ENCODE measurements at places on chromosomes 4 and X.

GRCh38 chr4:41989994-41990364 lies 351 bp upstream of the SLC30A9 start:
- peak overlapping the region; percentile 30 for H3K27ac ChIP-seq
- H3K36me3 ChIP-seq = no peaks in the 10 kb centered on the region
- peak overlapping the region; percentile 90 for H3K4me3 ChIP-seq
- no peak for DNase-seq
- H3K27me3 ChIP-seq = no peaks in the 10 kb centered on the region

DNA sequence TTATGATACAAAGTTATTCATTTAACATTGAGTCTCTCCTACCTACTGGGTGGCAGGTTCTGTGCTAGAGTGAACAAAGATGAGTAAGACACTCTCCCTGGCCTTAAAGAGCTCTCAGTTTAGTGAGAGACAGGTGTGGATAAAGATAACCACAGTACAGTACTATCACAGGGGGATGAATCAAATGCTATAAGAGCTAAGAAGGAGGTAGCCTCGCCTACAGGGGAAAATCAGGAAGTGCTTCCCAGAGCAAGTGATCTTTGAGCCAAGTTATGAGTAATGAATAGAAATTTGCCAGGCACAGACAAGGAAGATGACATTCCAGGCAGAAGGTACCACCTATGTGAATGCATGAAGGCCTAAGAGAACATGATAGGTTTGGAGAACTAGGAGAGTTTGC lies 3.4 kb upstream of the IGBP1 start:
- H3K4me1 ChIP-seq = peaks cover 33% of the 10 kb centered on the region
- H3K27me3 ChIP-seq = no peaks in the 10 kb centered on the region
- H3K4me3 ChIP-seq = peak overlapping the region; percentile 10
- no peaks in the 10 kb centered on the region for H3K36me3 ChIP-seq

- no peaks in the 10 kb centered on the region for H3K27me3 ChIP-seq
- H3K36me3 ChIP-seq = no peaks in the 10 kb centered on the region
- no peak overlapping the region for H3K27ac ChIP-seq
- H3K4me3 ChIP-seq = no peak overlapping the region
These were observed 108.0 kb downstream of the TMEM131L start for GRCh38 chr4:153573881-153574802.

- H3K36me3 ChIP-seq = no peaks in the 10 kb centered on the region
- H3K4me3 ChIP-seq = peak overlapping the region; percentile 78
- H3K27ac ChIP-seq = peak overlapping the region; percentile 45
- no peaks in the 10 kb centered on the region for H3K27me3 ChIP-seq
- peak; percentile 16 for DNase-seq
These were observed 6.7 kb upstream of the WAS start for GRCh38 chrX:48676893-48677270.

DNA sequence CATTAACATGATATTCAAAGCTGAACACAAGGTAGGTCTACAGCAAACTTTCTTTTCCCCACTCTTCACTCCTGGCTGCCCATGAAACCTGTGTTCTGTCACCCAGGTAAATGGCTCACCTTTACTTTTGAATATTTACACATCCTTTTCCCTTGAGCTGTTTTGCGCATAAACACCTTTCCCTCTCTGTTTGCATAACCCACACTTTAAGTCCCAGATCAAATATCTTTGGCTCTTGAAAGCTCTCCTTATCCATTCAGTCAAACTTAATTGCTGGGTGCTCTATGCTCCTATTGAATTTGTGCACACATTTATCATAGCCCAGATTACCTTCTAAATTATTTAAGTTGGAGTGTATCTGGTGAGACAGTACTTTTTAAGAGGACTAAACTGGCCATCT lies 51.7 kb upstream of the ATP8A1 start:
- no peaks in the 10 kb centered on the region for H3K36me3 ChIP-seq
- no peak overlapping the region for H3K4me3 ChIP-seq
- peaks cover 18% of the 10 kb centered on the region for H3K4me1 ChIP-seq
- DNase-seq = no peak
- H3K27ac ChIP-seq = no peak overlapping the region

DNA sequence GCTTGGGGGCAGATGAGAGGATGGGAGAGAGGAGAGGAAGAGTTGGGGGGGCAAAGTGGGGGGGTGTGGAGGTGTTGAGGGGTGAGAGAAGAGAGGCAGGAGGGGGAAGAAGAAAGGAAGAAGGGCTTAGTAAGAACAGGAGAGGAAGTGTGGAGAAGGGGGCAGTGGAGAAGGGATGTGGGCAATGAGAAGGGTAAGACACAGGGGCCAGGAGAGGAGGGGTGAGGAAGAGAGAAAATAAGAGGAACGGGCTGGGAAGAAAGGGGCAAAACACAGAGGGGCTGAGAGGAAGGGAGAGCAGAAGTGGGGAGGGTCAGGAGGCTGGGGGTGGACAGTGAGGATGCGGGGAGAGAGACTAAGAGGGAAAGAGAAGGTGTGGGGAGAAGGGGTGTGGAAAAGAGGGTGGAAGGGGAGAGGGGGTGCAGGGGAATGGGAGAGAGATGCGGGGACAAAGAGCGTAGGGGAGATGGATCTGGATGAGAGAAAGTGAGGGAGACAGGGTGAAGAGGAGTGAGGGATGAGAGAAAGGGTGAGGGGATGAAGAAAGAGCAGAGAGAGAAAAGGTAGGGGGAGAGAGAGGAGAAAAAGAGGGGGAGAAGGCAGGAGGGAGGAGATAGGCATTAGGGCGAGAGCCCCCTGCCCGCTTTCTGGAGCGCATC lies 12.9 kb downstream of the SH3KBP1 start:
- no peak overlapping the region for H3K4me3 ChIP-seq
- no peaks in the 10 kb centered on the region for H3K4me1 ChIP-seq
- no peaks in the 10 kb centered on the region for H3K36me3 ChIP-seq
- no peak for DNase-seq

GRCh38 chrX:74421036-74421739 lies at the start of gene SLC16A2:
TSS of gene SLC16A2 (plus strand) at chrX:74421493. CDS start at chrX:74421638, 145 bp downstream.
- H3K4me1 ChIP-seq = 0 out of 2 replicates have a peak, but pooled peaks cover 3% of the 10 kb centered on the region
- peaks cover 7% of the 10 kb centered on the region for H3K27me3 ChIP-seq
- no peaks in the 10 kb centered on the region for H3K36me3 ChIP-seq
- no peak within 1 kb of the TSS for H3K27ac ChIP-seq
- H3K4me3 ChIP-seq = peak within 1 kb of the TSS; percentile 67
- DNase-seq = peak; percentile 60

DNA sequence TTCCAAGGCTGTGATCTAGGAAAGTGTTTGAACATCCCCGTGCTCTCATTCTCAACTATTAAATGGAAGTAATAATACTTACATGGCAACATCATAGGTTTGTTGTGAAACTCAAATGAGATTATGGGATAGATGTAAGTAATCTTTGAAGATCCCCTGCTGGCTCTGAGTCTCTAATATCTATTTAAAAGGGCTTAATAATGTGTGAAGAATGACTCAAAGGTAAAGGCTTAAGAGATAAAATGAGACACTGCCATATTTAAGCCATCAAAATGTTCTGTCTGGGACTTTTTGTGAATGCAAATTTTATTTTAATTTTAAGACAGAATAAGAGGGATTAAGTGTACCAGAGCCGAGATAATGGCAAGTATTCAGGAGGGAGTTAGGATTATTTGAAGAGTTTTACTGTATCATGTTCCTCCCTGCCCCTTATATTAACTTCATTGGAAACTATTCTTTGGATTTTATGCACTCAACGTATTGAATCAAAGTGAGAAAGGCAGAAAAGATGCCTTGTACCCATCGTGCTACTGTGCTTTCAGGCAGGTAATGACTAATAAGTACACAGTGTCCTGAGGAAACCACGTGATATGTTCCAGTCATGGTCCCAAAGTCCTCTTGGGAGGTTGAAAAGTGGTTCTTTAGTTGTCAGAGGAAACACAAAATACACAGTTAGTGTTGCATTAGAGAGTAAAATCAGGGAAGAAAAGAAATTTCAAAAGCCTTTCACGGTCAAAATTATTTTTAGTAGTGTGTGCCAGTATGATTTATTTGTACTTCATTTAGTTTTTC lies 192.4 kb downstream of the RBM46 start:
- no peaks in the 10 kb centered on the region for H3K36me3 ChIP-seq
- no peak overlapping the region for H3K4me3 ChIP-seq
- no peak overlapping the region for H3K27ac ChIP-seq
- no peak for DNase-seq

DNA sequence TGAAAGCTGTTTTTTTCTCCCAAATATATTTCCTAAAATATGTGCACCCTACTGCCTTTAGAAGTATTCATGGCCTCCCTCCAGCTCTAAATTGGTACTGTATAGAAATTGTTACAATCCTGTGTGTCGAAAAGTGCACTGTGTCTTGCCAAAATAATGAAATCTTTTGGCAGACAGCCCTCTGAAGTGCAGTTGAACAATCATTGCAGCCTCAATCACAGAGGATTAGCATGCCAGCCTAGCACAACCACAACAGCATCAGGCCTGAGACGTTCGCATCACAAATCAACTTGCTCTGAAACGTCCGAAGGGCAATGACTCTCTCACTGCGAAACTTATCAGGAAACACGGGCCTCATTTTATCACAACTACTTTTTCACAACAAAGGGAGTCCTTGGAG lies 99.0 kb downstream of the ANOS1 start:
- no peaks in the 10 kb centered on the region for H3K27me3 ChIP-seq
- peak overlapping the region; percentile 76 for H3K27ac ChIP-seq
- H3K4me3 ChIP-seq = no peak overlapping the region

- DNase-seq = no peak
- no peaks in the 10 kb centered on the region for H3K4me1 ChIP-seq
- no peaks in the 10 kb centered on the region for H3K27me3 ChIP-seq
These were observed 379.1 kb downstream of the IL1RAPL1 start for GRCh38 chrX:28966331-28966730.

GRCh38 chr4:12110627-12111026 lies 681.9 kb upstream of the HS3ST1 start:
- H3K27me3 ChIP-seq = no peaks in the 10 kb centered on the region
- H3K4me1 ChIP-seq = no peaks in the 10 kb centered on the region
- H3K4me3 ChIP-seq = no peak overlapping the region
- no peak for DNase-seq
- H3K36me3 ChIP-seq = no peaks in the 10 kb centered on the region

- H3K4me3 ChIP-seq = no peak overlapping the region
- no peak for DNase-seq
- no peak overlapping the region for H3K27ac ChIP-seq
- H3K36me3 ChIP-seq = no peaks in the 10 kb centered on the region
- H3K4me1 ChIP-seq = no peaks in the 10 kb centered on the region
These were observed 1408.8 kb downstream of the STIM2 start for GRCh38 chr4:28269426-28269825.

DNA sequence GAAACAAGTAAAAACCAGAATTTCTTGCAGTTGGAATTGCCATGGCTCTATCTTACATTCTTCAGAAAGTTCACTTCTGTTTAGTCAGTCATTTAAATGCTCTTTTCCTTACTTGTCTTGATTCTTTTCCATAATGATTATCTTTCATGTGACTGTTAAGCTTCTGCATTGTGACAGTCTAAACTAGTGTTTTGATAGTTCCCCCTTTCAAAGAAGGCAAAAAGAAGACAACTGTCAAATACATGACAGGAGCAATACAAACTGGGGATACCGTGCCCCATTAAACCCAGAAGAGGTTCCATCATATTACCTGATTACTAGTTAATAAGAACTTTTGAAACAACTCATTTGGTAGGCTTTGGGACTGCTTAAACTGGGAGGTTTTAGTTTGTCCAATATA lies 476.2 kb downstream of the PCDH19 start:
- H3K27ac ChIP-seq = no peak overlapping the region
- no peaks in the 10 kb centered on the region for H3K36me3 ChIP-seq
- no peak overlapping the region for H3K4me3 ChIP-seq
- no peak for DNase-seq

- no peak for DNase-seq
- peak overlapping the region; percentile 68 for H3K27ac ChIP-seq
- peaks cover 51% of the 10 kb centered on the region for H3K36me3 ChIP-seq
- H3K4me3 ChIP-seq = peak overlapping the region; percentile 94
- H3K4me1 ChIP-seq = peaks cover 25% of the 10 kb centered on the region
- no peaks in the 10 kb centered on the region for H3K27me3 ChIP-seq
These were observed 1.6 kb downstream of the RPL34 start for GRCh38 chr4:108622022-108622421.

DNA sequence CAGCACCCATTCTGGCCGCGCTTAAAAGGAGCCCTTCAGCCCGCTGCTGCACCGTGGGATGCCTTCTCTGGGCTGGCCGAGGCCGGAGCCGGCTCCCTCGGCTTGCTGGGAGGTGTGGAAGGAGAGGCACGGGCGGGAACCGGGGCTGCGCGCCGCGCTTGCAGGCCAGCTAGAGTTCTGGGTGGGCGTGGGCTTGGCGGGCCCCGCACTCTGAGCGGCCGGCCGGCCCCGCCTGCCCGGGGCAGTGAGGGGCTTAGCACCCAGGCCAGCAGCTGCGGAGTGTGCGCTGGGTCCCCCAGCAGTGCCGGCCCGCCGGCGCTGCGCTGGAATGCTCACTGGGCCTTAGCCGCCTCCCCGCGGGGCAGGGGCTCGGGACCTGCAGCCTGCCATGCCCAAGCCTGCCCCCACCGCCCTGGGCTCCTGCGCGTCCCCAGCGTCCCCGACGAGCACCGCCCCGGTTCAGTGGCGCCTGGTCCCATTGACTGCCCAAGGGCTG lies 111.3 kb downstream of the PCDH18 start:
- no peaks in the 10 kb centered on the region for H3K27me3 ChIP-seq
- no peaks in the 10 kb centered on the region for H3K36me3 ChIP-seq
- no peak overlapping the region for H3K27ac ChIP-seq
- peak overlapping the region; percentile 59 for H3K4me3 ChIP-seq
- H3K4me1 ChIP-seq = peaks cover 3% of the 10 kb centered on the region
- peak; percentile 66 for DNase-seq

GRCh38 chr4:85427123-85427522 lies 47.8 kb upstream of the ARHGAP24 start:
- no peak overlapping the region for H3K4me3 ChIP-seq
- 0 out of 2 replicates have a peak, but pooled peaks cover 8% of the 10 kb centered on the region for H3K4me1 ChIP-seq
- H3K36me3 ChIP-seq = no peaks in the 10 kb centered on the region
- no peak for DNase-seq

DNA sequence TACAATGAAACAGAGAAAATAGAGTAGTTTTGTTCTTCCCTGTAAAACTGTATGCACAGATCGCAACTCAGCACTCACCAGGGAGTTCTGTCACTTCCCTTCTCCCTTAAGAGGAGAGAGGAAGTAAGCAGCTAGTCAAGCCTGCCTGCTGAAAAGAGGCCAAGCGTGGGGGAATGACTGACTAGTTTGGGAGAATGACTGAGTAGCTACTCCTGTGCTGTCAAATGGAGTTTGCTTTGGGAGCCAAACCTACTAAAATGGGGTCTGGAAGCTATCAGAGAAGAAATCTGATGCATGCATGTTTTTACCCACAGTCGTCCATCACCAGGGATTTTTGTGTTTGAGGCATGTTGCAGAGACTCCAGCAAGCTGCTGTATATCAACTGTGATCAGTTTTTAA lies 54.6 kb upstream of the LHFPL1 start:
- no peak overlapping the region for H3K27ac ChIP-seq
- no peak overlapping the region for H3K4me3 ChIP-seq
- peaks cover 13% of the 10 kb centered on the region for H3K4me1 ChIP-seq
- peak; percentile 9 for DNase-seq
- H3K36me3 ChIP-seq = no peaks in the 10 kb centered on the region

DNA sequence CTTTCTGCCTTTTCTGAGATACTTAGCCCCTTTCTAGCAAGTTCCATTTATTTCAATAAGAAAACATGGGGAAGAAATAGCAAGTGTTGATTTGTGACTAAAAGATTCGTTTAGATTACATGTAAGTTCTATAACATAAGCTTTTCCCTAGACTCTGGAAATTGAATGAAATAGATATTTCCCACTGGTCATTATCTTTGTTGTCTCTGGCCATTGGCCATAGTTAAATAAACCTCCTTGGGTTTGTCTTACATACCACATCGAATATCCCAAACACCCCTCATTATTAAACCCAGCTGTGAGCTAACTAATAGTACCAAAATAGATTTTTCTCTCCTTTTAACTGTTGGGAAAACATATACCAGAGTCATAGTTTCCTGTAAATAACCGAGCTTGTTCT lies 534.8 kb downstream of the IQCM start:
- H3K27ac ChIP-seq = no peak overlapping the region
- H3K36me3 ChIP-seq = no peaks in the 10 kb centered on the region
- no peaks in the 10 kb centered on the region for H3K27me3 ChIP-seq
- no peak for DNase-seq

All from GM23338 (cell line).